Cortex of kidney (tissue), 1 donor: ENCODE measurements at places on chromosomes 3 and 15.

DNA sequence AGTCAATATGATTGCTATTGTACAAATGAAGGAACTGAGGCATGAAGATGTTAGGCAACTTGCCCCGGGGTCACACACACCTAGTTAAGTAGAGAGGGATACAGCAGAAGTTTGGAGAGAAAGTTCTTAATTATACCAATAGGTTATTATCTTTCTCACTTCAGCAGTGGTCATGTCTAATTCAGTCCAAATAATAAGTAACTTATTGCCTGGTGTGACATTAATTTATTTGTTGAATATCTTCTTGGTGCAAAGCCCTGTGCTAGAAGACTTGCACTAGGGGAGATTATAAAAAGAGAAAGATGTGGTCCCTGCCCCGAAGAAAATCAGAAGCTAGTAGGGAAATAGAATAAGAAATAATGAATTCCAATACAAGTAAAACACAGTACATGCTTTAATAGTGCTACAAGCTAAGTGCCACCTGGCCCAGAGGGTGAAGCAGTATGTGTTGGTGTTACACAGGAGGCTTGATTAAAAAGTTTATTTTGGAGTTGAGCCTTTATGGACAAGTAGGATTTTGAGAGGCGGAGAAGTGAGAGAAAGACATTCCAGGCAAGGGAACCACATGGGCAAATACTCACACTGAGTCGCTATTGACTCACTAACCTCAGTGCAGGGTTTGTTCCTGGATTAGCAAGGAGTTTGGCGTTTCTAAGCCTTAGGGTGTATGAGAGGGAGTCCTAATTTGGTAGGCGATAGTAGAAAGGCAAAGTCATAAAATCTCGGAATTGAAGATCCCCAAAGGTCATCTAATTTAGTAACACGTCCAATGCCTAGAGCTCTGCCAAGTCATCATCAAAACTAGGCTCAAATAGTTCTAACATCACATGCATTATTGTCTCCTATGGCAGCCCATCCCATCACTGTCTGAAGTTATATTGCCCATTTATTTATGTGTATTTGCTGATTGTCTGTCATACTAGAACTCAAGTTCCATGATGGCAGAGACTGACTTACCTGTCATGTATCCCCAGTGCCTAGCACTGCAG lies 19.2 kb upstream of the GSK3B start:
- no peak for DNase-seq

- DNase-seq = no peak
Observed at GRCh38 chr3:168808596-168808995, 712.9 kb upstream of the GOLIM4 start.

- no peak for DNase-seq
Observed at GRCh38 chr3:177177749-177178221, 19.5 kb downstream of the TBL1XR1 start.

DNA sequence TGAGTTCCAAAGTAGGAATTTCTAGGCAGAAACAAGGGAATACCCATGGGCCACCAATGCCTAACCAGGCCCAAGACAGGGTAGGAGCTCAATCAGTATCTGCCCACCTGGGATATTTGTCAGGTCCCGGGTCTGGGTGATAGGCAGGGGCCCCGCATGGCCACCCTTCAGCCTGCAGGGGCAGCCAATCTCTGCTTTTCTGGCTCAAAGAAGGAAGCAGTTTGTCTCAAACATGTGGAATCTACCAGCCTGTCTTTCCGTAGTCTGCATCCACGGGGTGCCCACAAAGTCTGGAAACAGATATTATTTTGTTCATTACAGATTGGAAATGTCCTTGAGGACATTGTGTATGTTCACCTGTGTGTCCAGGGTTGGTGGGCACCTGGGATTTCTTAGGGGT lies 56.2 kb downstream of the CEMIP start:
- DNase-seq = no peak

DNA sequence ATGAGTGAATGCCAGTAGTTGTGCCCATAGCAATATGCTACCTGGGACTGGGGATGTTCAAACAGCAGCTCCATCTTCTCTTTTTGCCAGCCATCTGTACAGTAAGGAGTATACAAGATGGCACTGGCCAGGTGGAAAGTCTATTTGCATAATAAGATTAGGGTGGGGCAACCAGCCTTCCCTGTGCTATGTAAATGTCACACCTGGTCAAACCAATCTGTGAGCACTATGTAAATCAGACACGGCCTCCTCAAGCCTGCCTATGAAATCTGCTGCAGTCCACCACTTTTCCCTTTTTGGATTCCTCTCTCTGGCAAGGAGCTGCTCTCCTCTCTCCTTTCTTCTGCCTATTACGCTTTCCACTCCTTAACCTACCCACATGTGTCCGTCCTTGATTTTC lies 53.0 kb downstream of the C3orf80 start:
- DNase-seq = no peak

GRCh38 chr3:88038566-88038965 lies 20.2 kb downstream of the CGGBP1 start:
- no peak for DNase-seq

DNA sequence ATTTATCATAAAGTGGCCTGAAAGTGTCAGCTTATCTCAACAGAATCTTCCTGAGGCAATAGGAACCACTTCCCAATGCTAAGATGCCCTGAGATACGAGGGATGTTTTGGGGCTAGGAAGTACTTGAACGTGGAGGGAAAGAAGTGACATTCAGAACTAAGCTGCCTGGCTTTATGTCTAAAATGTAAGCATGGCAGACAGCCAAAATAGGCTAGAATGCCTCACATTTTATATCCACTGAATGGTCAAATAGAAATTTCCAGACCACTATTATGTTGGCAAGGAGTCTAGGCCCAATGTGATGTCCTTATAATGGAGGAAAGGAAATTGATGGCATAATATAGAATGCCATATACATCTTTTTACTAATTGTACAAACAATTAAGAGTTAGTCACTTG lies 154.9 kb downstream of the PEX5L start:
- DNase-seq = no peak

- DNase-seq = no peak
Observed at GRCh38 chr3:194946091-194946490, 260.4 kb downstream of the FAM43A start.

- DNase-seq = no peak
Observed at GRCh38 chr15:67843092-67843501, 3.3 kb upstream of the RNU6-1 start.

DNA sequence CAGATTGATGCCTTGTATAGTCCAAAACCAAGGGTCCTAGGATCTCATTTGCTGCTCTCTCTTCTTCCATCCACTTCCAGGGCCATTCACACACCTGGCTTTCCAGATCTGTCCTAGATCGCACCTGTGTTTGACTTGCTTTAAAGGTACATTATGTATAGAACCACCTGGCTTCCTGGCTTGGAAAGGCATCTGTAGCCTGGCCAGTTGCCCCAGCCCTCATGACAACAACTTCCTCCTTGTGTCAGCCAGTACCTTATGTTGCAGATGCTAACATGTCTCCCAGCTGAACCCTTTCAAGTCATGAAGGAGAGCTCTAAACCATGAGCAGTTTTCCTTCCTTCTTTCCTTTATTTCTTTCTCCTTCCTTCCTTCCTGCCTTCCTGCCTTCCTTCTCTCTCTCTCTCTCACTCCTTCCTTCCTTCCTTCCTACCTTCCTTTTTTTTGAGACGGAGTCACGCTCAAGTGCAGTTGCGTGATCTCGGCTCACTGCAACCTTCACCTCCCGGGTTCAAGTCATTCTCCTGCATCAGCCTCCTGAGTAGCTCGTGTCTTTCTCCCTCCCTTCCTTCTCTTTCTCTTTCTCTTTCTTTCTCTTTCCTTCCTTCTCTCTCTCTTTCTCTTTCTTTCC lies 2.5 kb upstream of the HTR3C start:
- DNase-seq = no peak

GRCh38 chr3:106485802-106486201 lies 617.0 kb upstream of the CBLB start:
- DNase-seq = no peak

DNA sequence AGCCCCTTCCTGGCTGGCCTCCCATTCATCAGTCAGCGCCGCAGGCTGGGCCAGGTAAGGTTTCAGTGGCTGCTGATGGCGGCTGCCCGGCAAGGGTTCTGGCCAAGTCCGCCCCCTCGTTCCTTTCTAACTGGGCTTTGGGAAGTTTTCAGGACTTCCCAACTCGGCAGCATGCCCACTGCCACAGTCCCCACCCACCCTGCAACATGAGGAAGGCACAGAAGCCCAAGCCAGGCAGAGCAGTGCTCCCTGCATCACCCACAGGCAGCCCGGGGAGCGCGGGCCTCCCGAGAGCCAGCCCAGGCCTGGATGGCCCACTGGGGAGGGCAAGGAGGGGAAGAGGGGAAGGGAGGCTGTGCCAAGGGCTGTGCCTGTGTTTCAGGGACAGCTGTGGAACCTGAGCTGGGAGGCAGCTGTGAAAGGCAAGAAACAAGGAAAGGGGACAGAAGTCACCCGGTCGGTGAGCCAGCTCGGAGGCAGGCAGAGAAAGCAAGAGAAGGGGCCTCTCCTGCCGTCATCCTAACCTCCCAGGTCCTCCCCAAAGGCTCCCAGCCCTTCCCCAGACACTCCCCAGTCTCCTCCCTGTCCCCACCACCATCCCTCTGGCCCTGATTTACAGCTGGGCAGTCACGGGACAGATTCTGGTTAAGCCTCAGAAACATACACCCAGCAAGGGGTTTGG lies 73.9 kb downstream of the CPN2 start:
- DNase-seq = no peak

GRCh38 chr15:32119694-32120330 lies 89.5 kb downstream of the CHRNA7 start:
- no peak for DNase-seq

DNA sequence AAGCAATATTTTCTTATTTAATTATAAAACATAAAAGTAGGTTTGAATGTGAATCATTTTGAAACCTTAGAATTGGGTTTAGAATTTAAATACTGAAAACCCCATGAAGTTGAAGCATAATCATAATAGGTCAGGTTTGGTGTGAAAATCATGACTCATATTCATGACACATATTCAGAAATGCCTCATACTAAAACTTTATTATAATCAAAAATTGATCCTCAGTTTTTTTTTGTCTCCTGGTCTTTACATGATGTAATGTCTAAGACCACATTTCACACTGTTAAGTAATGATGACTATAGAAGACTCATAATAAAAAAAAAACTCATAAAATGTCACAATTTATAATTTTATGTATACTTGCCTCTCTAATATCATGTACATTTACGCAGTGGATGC lies 190.4 kb downstream of the FOXP1 start:
- no peak for DNase-seq

DNA sequence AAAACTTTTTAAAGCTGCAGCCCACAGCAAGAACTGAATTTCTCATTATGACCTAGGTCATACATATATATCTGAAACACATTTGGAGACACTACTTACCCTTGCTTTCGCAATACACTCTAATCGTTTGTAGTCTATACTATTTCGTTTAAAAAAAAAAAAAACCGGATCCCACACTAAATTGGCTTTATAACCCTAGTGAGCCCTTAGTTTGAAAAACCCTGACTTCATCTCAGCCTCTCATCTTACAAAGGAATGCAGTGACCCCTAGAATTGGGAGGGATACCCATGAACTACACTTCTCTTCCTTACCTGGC lies 4.2 kb downstream of the RARRES1 start:
- DNase-seq = no peak

DNA sequence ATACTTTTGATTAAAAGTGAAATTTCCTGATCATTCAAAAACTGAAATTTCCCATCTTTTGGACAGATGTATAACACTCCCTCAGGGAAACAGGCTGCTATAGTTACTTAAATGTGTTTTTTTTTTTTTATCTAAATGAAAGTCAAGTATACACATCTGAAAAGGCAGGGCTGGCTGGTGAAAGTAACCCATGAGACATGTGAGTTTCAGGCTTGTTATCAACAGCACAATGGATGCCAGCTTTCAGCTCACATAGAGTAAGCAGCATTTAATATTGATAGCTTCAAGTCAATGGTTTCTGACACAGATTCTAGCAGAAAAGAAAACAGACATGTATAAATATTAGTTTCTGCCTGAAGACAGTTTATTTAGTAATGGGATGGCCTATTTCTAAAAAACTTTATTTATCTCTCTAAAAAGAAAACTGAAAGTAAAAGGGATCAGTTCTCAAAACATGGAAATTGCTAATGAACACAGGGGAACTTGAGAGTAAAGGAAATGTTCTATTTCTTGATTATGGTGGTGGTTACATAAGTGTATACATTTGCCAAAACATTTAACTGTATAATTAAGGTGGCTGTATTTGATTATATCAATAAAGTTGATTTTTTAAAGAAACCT lies 89.7 kb upstream of the CMC1 start:
- no peak for DNase-seq

- no peak for DNase-seq
Observed at GRCh38 chr3:70042641-70043040, 43.1 kb downstream of the SAMMSON start.

DNA sequence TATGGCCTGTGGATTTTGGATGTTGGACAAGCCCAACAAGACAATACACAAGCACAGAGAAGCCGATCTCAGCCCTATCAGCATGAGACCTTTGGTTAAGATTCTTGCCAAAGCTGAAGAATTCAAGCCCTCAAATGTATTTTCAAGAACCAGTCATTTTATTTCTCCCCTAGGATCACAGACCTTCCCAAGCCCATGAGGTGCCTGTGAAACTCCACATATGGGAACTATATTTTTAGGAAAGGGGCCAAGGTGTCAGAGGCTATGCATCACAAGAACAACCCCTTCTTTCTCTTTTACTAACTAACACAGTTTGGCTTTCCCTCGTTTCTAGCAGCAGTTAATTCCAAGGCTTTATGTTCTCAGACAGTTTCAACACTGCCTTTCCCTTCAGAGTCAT lies 364.5 kb downstream of the MAGI1 start:
- no peak for DNase-seq

GRCh38 chr3:11288021-11288491 lies 15.9 kb downstream of the ATG7 start:
- no peak for DNase-seq

GRCh38 chr15:67379530-67379929 lies 124.9 kb downstream of the IQCH start:
- DNase-seq = no peak

- no peak for DNase-seq
Observed at GRCh38 chr15:43465100-43465499, 27.9 kb downstream of the TP53BP1 start.

- no peak for DNase-seq
Observed at GRCh38 chr15:80785335-80785734, 6.2 kb downstream of the CEMIP start.

- no peak for DNase-seq
Observed at GRCh38 chr3:133832802-133833144, 27.2 kb downstream of the SRPRB start.

DNA sequence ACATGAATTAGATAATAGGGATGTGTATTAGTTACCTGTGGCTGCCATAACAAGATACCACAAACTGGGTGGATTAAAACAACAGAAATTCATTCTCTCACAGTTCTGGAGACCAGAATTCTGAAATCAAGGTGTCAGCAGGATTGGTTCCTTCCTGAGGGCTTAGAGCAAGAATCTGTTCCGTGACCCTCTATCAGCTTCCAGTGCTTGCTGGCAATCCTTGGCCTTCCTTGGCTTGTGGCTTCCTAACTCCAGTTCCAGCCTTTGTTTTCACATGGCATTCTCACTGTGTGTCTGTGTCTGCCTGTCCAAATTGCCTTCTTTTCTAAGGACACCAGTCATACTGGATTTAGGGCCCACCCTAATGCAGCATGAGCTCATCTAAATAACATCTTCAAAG lies 94.4 kb upstream of the NR2E3 start:
- DNase-seq = no peak

GRCh38 chr15:27958911-27959578 lies 140.1 kb downstream of the OCA2 start:
- DNase-seq = no peak

- DNase-seq = peak; percentile 21
Observed at GRCh38 chr3:33439546-33440327, 468 bp downstream of the UBP1 start.
